ENCODE measurements at places on chromosomes 16 and 17.

DNA sequence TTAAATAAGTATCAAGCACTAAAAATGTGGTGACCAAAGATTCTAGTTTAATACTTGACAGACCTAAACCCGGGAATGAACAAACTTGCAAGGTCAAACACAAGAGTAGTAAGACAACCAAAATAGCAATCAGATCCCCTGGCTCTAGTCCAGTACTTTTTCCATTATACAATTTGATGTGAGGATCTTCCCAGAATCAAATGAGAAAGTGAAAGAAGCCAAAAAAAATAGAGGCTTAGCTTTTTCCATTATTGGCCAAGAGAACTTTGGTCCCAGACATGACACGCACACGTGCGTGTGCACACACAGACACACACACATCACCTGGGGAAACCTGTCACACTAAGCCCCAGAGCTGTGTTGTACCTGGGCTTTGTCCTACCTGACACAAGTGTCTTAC is 300.6 kb upstream of the CDH5 start:
- no peak for DNase-seq

GRCh38 chr17:51230306-51230705 is 29.5 kb downstream of the MBTD1 start:
- DNase-seq: no peak

DNA sequence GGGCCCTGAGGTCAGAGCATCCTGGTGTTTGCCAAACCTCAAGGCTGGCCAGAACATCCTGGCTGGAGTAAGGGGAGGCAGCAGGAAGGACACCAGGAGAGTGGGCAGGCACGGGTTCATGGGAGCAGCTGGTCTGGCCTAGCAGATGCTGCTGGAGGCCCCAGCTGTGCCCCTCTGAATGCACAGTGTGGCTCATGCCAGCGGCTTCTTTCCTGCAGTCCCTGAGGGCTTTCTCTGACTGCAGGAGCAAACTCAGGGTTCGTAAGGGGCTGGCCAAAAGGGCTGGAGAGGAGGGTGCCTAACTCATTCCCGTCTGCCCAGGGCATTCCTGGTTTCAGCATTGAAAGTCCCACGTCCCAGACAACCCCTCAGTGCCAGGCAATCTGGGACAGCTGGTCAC is 78.7 kb downstream of the ZDHHC7 start:
- no peak for DNase-seq

GRCh38 chr17:50289278-50289677 is 15.0 kb downstream of the TMEM92 start:
- no peak for DNase-seq

DNA sequence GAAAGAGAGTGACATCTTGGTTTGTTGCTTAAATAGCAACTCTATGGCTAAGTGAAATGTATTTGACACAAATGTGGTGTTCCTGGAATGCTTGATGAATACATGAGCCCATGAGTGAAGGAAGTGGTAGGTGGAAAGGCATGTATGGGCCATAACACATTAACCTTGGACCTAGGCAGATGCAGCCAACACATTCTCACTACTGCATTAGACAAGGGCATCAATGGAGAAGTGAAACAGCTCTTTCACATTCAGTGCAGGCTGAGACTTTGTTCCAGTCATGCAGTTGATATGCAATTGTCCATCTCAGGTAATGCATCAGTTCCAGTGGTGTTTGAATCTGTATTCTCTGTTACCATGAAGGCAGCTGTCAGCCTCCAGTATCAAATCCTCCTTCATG is 133.6 kb downstream of the HS3ST3B1 start:
- DNase-seq: no peak

DNA sequence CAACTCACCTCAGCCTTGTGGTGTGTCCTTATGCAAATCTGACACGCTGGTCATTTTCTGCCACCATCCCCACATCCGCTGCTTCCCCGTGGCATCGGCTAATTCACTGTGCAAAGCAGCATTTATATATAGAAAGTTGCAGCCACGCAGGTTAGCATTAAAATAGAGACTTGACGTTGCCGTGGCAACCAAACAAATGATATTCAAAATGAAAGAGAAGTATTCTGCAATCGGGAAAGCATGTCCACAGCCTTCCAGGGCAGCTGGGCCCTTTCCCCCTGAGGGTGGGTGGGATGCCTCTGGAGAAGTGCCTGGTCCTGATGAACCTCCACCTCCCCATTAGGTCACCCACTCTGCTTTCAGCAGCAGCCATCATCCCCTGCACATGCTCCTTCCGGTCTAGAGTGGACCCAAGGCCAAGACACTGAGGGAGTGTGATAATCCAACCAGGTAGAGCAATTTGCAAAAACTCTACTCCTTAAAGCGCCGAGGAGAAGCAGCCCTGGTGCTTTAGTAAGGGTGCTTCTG is 138.7 kb downstream of the GAS7 start:
- no peak for DNase-seq

GRCh38 chr16:3748307-3748706 is 31.0 kb upstream of the TRAP1 start:
- DNase-seq: no peak

DNA sequence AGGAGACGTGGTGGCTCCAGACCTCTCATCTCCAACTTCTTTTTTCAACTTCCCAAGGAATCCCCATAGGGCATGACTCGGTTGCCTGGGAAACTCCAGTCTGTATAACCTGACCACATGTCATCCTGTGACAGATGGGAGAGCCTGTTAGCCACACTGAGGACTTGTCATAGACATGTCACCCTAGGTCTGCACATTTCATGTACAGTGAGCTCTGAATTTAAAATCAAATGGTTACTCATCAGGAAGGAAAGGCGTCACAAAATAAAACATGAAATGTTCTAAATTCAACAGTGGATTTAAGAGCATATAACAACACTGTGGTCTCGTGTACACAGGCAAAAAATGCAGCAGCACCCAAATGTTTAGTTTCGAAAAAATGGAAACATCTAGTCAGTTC is 22.2 kb upstream of the ADAMTS18 start:
- no peak for DNase-seq

- no peak for DNase-seq
Observed at GRCh38 chr16:1839554-1839953, 12.5 kb downstream of the FAHD1 start.

GRCh38 chr16:71242601-71243000 is 12.1 kb upstream of the HYDIN start:
- no peak for DNase-seq

DNA sequence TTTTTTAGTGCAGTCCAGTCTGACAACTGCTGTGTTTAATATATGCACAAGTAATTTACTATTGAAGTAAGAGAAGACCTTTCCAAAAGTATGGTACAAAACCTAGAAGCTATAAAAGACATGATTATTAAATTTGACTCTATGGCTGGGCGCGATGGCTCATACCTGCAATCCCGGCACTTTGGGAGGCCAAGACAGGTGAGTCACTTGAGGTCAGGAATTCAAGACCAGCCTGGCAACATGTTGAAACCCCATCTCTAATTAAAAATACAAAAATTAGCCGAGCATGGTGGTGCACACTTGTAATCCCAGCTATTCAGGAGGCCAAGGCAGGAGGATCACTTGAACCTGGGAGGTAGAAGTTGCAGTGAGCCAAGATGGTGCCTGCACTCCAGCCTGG is 41.4 kb upstream of the VWA3A start:
- DNase-seq: no peak

DNA sequence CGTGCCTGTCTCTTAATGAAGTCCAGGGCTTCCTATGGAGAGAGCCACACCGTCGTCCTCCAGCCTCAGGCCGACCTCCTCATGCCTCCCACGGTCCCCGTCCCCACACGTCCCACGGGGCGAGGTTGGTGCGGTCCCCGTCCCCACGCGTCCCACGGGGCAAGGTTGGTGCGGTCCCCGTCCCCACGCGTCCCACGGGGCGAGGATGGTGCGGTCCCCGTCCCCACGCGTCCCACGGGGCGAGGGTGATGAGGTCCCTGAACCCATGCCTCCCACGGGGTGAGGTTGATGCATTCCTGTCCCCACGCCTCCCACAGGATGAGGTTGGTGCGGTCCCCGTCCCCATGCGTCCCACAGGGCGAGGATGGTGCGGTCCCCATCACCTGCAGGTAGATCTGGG is 20.9 kb downstream of the GALNS start:
- DNase-seq: no peak

DNA sequence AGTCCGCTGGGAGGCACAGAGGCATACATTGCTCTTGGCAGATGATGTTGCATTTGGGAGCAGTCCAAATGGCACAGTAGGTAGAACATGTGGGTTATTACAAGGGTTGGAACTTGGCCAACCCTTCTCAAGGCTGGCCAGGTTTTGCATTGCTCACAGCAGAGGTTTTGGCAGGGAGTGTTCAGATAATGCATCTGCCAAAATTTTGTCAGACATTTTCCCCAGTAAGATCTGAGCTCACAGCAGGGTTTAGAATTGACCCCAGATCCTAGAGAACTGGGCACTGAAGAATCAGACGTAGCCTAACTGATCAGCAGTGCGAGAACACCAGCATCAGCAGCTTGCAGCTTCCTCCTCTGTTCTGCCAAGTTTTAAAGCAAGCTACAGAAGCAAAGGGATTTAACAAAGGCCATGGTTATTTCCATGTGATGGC is 468.8 kb upstream of the KIF2B start:
- no peak for DNase-seq

DNA sequence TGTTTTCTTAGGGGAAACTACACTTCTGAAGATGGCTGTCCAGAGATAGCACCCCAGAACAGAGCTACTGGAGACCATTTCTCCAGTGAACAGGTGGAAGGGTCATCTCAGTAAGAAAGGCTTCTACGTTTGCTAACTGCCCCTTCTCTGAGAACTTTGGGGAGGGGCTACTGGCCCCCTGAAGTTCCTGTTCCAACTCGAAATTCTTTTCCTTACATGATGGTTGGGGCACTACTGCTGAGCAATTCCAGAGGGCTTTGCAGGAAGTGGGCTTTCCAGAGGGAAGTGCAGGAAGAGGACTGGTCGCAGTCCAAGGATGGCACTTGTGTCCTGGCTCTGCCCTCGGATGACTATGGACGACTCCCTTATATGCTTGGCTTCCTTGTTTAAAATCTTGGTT is 31.2 kb downstream of the TOM1L2 start:
- no peak for DNase-seq

DNA sequence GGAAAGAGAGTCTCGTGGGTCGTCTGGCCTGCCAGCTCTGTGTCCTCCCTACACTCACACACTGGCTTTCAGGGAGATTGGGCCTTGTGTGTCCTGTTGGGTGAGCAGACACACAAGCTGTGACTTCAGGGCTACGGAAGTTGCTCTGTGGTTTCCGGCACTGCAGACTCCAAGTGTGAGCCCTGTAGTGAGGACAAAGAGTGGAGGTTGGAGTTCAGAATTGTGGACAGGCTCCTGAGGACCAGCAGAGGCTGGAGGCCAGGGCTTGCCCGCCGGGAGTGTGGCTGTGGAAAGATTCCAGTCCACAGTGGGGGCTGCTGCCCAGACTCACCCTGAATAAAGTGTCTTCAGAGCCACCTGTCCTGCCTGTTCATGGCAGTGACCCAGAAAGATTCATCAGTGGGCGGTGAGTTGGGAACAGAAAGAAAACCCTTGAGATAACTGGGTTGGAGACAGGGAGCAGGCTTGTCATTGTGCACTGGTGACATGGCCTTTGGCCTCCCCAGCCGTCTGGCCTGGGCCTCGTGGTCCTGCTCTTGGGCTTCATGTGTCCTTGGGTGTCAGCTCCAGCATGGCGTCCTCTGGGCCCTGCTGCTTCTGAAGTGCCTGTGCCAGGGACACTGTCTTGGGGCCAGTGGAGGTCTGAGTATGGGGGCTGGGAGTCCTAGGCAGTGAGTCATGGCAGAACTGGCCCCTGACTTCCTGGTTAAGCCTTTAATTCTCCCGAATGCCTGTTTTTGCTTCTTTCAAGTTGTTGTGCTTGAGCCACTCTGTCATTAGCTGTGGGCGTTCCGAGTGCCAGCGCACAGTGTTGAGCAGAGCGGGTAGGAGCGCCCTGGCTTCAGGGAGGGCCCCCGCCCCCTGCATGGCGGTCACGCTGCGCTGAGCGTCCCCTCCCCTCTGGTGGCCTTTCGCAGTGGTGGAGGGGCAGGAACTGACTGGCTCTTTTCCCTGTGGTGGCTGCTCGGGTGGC is 19.9 kb upstream of the ZNF750 start:
- peak; percentile 61 for DNase-seq

DNA sequence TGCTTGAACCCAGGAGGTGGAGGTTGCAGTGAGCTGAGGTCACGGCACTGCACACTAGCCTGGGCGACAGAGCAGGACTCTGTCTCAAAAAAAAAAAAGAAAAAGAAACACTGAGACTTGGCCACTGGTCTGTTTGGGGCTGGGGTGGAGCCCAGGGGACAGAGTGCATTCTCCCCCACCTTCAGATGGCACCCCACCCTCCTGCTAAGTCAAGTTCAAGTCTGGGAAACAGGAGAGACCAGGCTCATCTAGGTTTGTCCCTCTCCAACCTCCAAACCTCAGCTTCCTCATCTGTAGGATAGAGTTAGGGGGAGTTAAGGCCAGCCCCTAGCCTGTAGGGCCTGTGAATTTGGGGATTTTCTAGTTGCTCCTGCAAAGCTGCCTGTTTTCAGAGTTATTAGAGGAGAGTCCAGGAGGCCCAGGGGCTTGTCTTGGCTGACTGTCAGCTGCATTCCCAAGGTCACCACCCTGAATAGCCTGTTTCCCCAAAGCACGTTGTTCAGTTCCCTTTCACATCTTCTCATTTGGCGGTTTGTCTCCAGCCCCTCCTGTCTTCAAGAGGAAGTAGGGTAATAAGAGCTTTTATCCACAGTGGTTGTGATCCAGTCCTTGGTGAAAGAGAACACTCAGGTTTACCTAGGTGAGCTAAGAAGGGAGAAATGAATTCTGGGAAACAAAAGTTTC is 2.2 kb downstream of the MT3 start:
- DNase-seq: no peak

DNA sequence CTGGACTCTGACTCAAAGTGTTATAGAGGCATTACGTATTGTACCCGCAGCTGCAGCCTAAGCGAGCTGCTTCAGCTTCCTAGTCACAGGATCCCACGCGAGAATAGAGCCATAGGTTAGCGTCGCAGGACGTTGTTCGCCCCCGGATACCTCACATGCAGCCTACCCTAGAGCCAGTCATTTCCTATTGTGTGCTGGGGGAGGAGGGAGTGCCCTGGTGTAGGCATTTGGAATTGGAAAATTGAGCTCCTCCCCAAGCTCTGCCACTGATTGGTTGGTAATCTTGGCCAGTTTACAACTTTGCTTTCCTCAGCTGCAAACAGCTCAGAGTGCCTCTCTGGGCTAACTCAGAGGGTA is 530 bp downstream of the NAA60 start:
- peak; percentile 53 for DNase-seq

GRCh38 chr16:920051-920681 is 50.6 kb downstream of the LMF1 start:
- DNase-seq: no peak

- no peak for DNase-seq
Observed at GRCh38 chr17:32940706-32941390, 12.9 kb downstream of the TMEM98 start.
